ENCODE measurements at places on chromosomes 3 and 15.

- DNase-seq = no peak
These were observed 105.9 kb downstream of the IL1RAP start for GRCh38 chr3:190619761-190620160.

DNA sequence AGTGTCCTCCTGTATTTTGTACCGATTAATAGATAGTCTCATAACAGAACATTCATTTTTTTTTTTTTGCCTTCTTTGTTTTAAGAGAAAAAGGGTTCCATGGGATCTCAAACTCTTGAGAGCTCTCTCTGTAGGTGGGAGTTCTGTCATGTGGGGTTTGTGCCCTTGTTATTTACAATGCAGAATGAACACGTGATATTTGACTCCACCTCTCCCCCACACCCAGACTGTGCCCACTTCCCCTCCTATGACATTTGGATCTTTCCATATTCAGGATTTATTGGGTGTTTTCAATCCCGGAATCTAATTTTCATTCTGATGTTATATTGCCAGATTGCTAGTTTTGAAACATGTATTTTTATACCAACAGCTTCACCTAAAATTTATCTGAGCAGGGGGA lies 49.5 kb downstream of the ARPP21 start:
- DNase-seq = no peak

GRCh38 chr3:135917076-135917475 lies 48.5 kb upstream of the PPP2R3A start:
- no peak for DNase-seq

DNA sequence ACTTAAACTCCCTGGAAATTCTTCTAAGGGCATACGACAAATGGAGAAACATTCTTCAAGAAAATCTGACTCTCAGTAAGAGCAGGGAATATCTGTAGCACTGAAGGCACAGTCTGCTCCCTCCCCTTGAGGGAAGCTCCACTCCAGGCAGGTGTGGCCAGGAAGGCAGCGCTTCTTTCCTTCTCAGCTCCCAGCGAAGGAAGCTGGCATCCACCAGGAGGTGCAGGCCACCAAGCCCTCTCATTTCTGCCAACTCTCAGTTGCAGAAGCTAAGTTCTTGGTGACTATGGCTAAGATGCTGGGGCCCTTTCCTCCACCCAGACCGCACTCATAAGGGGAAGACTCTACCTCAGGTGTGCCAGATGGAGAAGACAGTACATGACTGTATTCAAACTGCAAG lies 37.7 kb upstream of the SLC41A3 start:
- no peak for DNase-seq

GRCh38 chr3:145518639-145519038 lies 642.3 kb downstream of the PLOD2 start:
- no peak for DNase-seq

- DNase-seq = no peak
These were observed 3.4 kb upstream of the HAPLN3 start for GRCh38 chr15:88898736-88899135.

- no peak for DNase-seq
These were observed 512.6 kb upstream of the CBLB start for GRCh38 chr3:106381286-106381938.

DNA sequence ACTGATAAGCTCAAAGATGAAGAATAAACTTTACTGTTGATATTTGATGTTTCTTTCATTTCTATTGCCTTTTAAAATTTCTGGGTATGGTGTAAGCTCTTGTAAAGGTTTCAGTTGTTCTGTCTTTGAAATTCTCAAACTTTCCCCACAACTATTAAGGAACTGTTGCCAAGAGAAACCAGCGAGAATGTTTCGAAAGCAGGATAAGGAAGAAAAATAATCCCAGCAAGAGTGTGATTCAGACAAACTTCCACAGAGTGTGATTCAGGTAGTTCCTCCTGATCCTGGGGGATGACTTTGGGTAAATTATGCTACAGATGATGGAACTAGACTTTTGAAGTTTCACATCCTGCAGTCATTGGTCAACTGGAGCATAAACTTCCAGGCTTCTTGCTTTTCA lies 632.0 kb downstream of the NSUN3 start:
- no peak for DNase-seq

- DNase-seq = no peak
These were observed 46.9 kb upstream of the COL6A6 start for GRCh38 chr3:130470126-130470525.

DNA sequence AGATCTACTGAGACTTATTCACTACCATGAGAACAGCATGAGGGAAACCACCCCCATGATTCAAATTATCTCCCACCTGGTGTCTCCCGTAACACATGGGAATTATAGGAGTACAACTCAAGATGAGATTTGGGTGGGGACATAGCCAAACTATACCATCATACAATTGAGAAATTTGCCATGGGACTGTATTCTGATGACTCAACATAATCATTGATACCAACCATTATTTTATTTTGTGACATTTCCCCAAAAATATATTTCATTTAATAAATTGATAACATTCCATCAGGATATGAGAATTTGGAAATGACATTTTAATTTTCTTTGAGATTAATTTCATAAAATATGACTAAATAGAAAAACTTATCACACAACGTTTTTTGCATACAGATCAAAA lies 96.6 kb upstream of the MDFIC2 start:
- DNase-seq = no peak

GRCh38 chr3:59267021-59267420 lies 217.2 kb upstream of the CFAP20DC start:
- DNase-seq = no peak

GRCh38 chr3:46979958-46980497 lies 562 bp downstream of the NBEAL2 start:
- DNase-seq = no peak

DNA sequence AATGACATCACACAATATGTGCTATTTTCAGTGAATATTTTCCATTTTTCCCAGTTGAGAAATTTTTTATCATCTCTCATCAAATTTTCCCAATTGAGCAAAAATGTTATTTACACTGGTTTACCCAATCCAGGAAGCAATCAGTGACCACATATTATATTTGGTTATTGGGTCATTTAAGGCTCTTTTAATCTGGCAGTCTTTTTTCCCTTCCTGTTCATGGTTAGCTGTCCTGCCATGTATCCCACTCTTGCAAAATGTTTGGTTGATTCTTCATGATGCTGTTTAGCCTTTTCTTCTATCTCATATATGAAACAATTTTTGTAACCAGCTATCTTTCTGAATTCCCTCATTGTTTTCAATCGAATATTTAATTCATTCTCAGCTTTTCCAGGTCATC lies 626.0 kb downstream of the RBMS3 start:
- no peak for DNase-seq

DNA sequence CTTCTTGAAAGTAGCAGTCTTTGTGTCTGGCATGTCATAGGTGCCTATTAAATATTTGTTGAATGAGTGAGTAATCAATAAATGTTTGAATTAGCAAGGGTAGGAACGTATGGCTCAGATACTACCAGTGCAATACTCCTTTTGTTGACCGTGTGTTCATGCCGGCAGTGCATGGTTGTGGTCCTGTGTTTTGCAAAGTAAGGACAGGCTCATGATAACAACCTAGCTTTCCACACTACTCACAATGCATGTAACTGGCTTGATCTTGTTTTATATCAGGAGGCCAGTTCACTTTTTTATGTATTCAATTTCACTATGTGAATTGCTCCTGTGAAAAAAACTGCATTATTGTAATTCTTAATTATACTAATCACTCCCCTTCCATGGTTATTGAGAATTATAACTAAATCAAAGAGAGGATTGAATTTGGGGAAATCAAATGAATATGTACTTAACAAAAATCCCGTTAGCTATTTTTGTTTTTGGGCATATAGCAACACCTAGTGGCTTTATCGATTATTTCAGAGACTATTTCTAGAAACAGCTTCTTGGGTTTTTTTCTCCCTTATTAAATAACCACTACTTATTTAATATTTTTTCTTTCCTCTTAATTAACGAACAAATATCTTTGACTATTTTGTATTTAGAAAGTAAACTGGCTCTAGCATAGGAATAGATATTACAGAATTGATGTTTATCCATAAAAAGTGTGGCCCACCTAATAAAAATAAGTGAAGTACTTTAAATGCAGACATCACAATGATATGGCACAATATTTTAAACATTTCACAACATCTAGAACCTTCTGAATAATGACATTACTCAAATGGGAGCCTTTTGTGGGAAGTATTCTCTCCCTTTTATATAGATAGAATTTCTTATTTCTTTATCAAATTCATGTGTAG lies 218.5 kb downstream of the BBX start:
- DNase-seq = no peak

- no peak for DNase-seq
These were observed 35.2 kb upstream of the PRICKLE2 start for GRCh38 chr3:64260431-64260830.

- DNase-seq = no peak
These were observed 36.7 kb downstream of the PLOD2 start for GRCh38 chr3:146124126-146124801.

- DNase-seq = no peak
These were observed 151.7 kb upstream of the PTPRG start for GRCh38 chr3:61409638-61410037.

DNA sequence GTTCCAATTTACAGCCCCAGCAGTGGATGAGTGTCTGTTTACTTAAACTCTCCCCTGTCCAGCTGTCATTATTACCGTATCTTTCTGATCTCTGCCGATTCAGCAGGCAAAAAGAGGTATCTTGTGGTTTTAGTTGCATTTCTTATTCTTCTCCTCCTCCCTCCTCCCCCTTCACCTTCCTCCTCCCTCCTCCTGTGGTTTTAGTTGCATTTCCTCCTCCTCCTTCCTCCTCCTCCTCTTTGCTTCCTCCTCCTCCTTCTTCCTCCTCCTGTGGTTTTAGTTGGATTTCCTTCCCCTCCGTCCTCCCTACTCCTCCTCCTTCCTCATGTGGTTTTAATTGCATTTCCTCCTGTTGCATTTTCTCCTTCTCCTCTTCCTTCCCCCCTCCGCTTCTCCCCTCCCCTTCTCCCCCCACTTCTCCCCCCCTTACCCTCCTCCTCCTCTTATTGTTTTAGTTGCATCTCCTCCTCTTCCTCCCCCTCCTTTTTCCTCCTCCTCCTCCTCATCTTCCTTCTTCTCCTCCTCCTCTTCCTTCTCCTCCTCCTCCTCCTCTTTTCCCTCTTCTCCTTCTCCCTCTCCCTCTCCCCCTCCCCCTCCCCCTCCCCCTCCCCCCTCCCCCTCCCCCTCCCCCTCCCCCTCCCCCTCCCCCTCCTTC lies 25.3 kb upstream of the VPS33B start:
- peak; percentile 16 for DNase-seq

DNA sequence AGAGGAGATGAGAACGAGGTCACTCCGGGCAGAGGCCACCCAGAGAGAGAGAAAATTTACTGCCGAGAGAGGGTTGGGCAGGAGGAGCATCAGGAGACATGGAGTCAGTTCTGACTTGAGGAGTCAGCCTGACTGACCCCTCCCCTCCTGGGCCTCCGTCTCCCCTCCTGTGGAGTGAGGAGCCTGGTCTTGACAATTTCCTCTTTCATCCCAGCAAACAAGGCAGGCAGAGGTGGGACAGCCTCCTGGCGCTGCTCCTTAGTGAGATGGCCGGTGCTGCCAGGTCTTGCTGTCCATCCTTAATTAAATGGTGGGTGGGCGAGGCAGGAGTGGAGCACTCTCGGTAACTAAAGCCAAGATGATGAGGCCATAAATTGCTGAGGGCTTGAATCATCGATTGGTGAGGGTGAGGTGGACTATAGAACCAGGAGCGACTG lies 60.6 kb downstream of the CYP11A1 start:
- no peak for DNase-seq

- no peak for DNase-seq
These were observed 19.9 kb downstream of the SLC6A6 start for GRCh38 chr3:14422016-14422963.

GRCh38 chr3:196339493-196340254 lies 1.5 kb upstream of the TM4SF19 start:
- peak; percentile 21 for DNase-seq

DNA sequence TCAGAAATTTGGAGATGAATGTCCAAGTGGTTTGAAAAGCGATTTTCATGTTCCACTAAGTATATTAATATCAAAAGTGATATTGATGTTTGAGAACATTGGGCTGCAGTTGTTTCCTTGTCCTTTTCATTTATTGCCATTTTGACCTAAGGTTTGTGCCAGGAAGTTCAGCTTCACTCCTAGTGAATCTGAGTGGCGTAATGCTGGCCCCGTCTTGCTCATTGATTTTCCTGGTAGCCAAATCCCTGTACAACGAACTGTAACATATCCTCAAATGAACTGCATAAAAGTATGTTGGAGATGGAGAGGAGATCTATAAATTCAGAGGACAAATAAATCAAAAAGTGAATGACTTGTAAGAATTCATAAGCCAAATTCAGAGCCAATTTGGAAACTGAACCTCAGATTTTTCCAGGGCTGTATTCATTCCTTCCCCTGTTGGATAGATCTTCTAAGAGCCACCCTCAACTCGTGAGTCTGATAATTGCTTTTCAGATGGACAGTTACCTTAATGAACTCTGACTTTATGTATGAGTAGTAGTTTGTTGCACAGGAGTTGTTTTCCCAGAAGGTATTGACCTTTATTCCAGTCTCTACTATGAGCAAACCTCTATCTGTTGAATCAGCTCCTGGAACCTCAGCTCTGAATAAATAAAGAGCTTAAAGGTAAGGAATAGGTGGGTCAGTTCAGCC lies 72.8 kb downstream of the ITPR1 start:
- no peak for DNase-seq

- no peak for DNase-seq
These were observed 88.3 kb downstream of the PDZRN3 start for GRCh38 chr3:73536336-73536895.

GRCh38 chr3:193396451-193397244 lies 18.1 kb upstream of the ATP13A5 start:
- no peak for DNase-seq

DNA sequence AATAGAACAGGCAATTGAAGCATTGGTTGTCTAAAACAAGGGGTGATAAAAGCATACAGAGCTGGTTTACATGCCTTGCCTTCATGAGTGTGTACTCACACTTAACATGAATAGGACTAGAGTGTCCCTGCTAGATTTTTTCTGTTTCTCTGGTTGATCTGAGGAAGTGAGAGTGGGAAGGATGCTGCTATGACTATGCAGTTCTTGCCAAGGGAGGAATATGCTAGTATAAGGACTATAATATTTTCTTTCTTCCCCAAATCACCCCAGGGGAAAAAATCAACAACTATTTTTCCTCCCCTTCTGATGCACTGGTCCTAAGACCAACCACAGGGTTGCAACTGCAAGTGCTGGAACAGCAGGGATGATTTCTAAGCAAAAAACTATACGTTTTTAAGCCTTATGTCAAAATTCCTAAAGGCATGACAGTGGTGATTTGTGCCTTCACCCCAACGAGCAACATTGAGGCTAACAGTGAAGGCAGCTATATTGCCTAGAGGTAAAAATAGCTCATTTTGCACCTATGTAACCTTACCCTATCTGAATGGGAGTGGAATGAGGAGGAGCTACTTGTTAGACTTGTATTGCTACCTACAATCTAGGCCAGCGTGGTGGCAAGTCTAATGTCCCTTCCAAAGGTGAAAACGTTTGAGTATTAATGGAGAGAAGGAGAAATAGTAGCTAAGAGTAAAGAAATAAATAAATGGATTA lies 33.5 kb upstream of the USP8 start:
- peak; percentile 4 for DNase-seq

DNA sequence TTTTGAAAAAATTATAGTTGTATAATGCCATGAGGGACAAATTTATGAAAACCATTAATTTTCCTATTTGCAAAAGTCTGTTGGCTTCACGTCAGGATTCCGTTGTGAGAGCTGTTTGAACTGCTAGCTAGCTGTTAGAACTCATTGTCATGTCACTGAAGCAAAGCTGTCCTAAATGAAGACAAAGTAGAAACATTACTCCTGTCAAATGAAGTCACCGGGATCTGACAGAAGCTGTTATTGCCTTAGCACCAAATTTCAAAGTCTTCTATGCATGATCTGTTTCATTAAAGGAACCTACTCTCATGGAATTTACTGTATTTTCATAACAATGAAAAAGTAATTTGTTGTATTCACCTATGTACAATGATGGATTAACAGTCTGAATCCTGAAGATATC lies 479.8 kb downstream of the PLOD2 start:
- no peak for DNase-seq

All from activated CD4-positive, alpha-beta T cell treated with anti-CD3 and anti-CD28 coated beads, Interleukin-10, Interleukin-2, amounts not matched to agents 100 ng/mL and 50 ng/mL, durations not matched to agents 16 hours and 8 hours (primary cell).